ENCODE measurements at places on chromosomes 1 and 21. TPM values are rescaled to one million over a fixed set of nuclear protein-coding genes. Genes with fewer than 3 reads are reported as not detected.

Gene CCDC185
- not detected for total RNA-seq

Gene CRP
- not detected for total RNA-seq

Gene FLG2
- total RNA-seq, result not detected

Gene TMEM269
- total RNA-seq, result 0.32 TPM

Gene TTLL7
- total RNA-seq, result 1.9 TPM

Gene PLD5
- not detected for total RNA-seq

Measured in T-helper 1 cell treated with Interleukin-12 subunit alpha and Interleukin-12 subunit beta and Interleukin-4 antibody, amounts not matched to agents 30 ng/mL and 1 ng/mL, for 36 hours (primary cell).